ENCODE measurements at places on chromosomes 3 and 15.

- no peak for DNase-seq
Observed at GRCh38 chr3:117217355-117217754, 507.8 kb downstream of the TUSC7 start.

- no peak for DNase-seq
Observed at GRCh38 chr3:44067431-44067830, 174.3 kb upstream of the TOPAZ1 start.

GRCh38 chr3:194682189-194682693, 3.4 kb upstream of the FAM43A start:
- no peak for DNase-seq

DNA sequence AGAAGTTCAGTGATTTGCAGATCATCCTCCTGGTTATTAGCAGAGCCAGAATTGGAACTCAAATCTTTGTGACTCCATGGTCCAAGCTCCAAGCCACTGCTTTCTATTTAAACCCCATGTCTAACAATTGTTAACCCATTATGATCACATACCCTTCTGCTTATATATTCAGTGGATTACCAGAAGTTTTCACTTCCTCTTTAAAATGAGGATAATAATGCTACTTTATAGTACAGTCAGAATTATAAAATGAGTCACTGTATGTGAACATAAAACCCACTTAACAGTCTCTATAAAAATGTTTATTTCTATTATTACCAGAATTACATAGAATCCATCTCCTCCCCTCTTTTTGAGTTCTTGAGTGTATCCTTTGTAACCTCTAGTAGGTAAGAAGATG, 550.7 kb upstream of the DPPA4 start:
- no peak for DNase-seq

GRCh38 chr3:126084768-126085180, 850 bp upstream of the SLC41A3 start:
- DNase-seq = no peak

- no peak for DNase-seq
Observed at GRCh38 chr3:62859203-62859791, 15.9 kb downstream of the CADPS start.

DNA sequence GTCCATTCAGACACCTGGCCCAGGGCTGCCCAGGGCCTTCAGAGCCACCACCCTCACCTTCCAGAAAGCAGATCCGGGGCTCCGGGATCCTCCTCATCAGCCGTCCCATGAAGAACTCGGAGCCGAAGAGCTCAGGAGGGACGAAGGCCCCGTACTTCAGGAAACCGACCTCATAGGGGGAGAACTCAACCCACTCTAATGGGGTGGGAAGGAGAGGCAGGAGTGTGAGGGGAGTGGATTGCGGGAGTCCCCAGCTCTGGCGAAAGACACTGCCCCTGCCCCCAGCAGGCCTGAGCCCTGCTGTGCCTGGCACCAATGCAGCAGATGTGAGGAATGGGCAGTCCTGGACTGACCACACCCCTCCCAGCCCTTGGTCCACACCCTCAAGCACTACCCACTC, 22.6 kb downstream of the PLA2G4D start:
- DNase-seq = no peak

Data from fibroblast of skin of scalp (primary cell).